A172 (cell line): ENCODE measurements at places on chromosomes 12 and 14.
A peak's percentile ranks its signal among the peaks of the same experiment; 100 is the strongest.

- no peak for DNase-seq
These were observed 8.5 kb downstream of the MYH6 start for GRCh38 chr14:23399591-23399990.

DNA sequence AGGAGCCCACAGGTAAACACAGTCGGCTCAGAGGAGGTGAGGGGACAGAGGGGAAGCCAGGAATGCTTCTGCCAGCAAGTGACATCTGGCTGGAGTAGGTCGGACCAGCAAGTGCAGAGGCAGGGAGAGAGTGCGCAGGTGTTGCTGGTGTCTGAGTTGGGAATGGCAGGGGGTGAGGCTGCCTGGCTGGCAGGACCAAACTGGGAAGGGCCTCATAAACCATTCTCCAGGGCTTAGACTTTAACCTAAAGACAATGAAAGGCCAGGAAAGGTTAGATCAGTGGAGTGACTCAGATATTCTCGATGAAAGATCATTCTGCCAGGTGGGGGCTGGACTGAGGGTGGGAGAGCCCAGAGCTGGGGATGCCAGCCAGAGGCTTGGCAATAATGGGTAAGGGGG is 66.4 kb downstream of the ITPK1 start:
- DNase-seq, result no peak

DNA sequence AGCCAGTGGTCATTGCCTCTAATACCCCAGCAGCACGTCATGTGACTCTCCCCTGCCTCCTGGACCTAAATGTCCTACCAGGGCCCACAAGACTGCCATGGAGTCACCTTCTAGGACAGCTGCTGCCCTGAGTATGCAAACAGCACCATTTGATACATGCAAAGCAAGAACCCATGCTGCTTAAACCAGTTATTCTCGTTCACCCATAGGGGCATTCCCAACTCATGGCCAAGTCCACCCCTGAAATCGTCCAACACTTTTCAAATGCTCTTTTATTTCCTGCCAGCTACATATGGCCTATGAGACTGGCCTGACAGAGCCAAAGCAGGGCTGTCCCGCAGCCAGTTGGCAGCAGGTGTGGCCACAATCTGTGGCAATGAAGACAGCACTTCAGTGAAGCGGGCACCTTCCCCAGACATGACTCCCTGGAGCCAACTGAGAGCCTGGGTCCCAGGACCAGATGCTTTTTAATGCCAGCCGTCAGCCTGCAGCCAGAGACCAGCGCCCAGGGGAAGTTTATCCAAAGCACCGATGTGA is 99.9 kb downstream of the BCAT1 start:
- DNase-seq, result no peak

- DNase-seq, result peak; percentile 1
These were observed 1.3 kb upstream of the ARHGAP5 start for GRCh38 chr14:32075672-32076277.

GRCh38 chr12:2944401-2945047 is 14.7 kb upstream of the TEAD4 start:
- no peak for DNase-seq

- DNase-seq, result peak; percentile 51
These were observed 11.6 kb downstream of the EIF2B1 start for GRCh38 chr12:123621619-123622530.

DNA sequence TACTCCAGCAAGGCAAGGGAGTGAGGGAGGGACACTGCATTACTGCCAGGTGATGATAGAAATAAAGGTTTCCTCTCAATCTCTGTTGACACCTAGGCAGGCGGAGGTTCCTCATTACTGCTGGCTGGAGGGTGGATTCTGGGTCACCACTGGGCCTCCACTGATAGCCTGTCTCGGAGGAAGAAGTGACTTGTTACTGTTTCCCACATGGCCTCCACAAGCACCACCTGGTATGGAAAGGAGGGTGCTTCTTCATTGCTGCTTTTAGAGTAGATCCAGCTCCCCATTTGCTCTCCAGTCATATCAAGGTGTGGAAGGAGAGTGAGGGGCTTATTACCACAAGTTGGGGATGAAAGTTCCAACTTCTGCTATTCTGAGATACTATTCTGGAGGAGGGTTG is 6.4 kb downstream of the PRR4 start:
- no peak for DNase-seq

GRCh38 chr12:22268973-22269372 is 65.5 kb downstream of the ST8SIA1 start:
- no peak for DNase-seq

DNA sequence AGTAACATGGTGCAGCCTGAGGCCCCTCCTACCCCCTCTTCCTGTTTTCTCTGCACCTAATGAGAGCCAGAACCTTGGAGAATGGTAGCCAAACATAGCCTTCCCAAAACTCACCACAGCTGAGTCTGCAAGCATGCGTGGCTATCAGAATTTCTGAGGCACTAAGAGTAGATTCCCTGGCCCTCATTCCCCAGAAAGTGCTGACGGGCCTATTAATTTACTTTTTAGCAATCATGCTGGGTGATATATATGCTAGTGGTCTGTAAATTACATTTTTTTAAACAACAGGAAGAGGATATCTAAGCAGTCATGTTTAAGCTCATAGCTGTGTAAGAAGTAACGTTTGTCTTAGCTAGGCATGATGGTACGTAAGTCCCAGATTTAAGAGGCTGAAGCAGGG is 30.4 kb downstream of the KANSL2 start:
- DNase-seq, result no peak

- DNase-seq, result no peak
These were observed 64.0 kb downstream of the FRMD6 start for GRCh38 chr14:51715742-51716141.

DNA sequence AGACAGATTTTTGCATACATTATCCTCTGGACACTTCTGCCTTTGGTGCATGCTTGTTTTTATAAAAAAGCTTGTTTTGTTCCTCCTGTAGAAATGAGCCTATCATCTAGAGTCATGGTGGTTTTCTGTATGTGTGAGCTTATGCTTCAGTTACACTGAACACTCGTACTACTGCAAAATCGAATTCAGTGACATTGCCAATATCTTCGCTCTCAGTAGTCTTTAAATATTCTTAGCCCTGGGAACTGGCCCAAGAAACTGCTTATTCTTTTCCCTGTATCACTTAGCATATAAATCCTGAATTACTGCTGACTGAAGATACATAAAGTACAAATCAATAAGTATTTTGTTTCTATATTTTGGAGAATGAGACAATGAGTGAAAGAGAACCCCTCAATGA is 70.5 kb downstream of the RGS6 start:
- no peak for DNase-seq

DNA sequence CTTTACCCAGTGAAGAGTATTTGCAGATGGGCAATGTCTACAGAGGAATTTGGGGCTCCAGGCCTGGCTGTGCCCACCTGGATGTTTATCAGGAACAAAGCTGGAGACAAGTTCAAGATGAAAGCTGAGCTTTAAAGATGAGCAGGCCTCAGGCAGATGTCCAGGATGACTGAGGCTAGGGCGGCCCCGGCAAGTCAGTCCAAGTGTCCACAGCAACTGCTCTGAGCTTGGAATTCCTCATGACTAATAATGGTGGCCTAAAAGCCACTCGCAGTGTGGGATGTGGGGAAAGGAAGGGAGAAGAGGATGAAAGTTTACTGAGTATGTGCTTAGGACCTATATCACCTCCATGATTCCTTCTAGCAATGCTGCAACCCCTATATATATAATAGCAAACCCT is 128.2 kb upstream of the NOS1 start:
- DNase-seq, result no peak

DNA sequence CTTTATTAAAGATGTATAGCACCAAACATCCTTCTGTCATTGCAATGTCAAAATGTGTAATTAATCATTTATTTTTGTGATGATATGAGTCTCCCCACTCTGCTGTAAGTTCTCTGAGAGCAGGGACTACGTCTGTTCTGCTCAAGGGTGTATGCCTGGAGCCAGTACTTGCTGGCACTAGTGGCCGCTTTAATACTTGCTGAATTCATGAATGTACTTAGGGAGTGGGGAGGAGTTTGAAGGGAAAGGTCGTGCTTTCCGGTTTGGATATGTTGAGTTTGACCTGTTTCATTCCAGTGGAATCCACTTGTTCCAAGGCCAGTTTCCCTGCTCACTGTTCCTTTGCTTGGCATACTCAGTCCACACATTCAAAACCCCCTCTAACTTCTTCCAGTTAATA is 1.9 kb upstream of the DCAF5 start:
- DNase-seq, result no peak

DNA sequence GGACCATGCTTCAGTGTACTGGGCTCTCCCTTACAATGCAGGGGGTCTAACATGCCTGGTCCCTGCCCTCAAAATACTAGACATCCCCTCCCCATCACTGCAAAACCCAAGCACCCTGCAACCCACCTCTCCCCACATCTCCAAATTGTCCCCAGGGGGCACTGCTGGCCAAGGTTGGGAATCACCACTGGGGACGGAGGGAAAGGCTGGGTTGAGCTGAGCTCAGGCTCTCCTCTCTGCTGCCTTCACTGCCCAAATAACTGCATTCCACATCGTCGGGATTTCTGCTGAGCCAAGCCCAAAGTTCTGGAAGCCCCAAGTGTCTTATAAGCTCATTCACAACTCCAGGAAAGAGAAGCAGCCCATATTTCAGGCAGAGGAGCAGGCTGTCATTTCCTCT is 69.6 kb downstream of the NT5DC3 start:
- DNase-seq, result peak; percentile 57

- no peak for DNase-seq
These were observed 167.3 kb upstream of the TMCC3 start for GRCh38 chr12:94817695-94818075.

DNA sequence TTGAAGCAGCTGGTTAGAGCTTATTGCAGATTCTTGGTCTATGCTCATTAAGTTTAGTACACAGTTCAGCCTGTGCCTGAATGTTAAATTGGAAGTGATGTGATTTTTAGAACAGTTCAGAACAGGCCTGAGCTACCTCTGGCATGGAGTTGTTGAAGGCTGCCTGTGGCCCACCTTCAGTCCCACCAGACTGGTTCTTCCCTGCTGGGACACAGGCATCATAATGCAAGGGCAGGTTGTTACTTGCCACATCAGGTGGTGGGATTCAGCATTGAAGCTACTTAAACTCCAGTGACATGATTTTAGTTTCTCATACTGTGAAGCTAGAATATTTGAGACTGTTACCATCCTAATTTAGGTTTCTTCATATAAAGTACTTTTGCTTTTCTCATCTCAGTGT is 49.4 kb downstream of the PROX2 start:
- DNase-seq, result no peak

- DNase-seq, result peak; percentile 20
These were observed 718 bp downstream of the CCDC92 start for GRCh38 chr12:123971770-123972456.

- no peak for DNase-seq
These were observed 44.5 kb downstream of the PSMA6 start for GRCh38 chr14:35336494-35337268.

DNA sequence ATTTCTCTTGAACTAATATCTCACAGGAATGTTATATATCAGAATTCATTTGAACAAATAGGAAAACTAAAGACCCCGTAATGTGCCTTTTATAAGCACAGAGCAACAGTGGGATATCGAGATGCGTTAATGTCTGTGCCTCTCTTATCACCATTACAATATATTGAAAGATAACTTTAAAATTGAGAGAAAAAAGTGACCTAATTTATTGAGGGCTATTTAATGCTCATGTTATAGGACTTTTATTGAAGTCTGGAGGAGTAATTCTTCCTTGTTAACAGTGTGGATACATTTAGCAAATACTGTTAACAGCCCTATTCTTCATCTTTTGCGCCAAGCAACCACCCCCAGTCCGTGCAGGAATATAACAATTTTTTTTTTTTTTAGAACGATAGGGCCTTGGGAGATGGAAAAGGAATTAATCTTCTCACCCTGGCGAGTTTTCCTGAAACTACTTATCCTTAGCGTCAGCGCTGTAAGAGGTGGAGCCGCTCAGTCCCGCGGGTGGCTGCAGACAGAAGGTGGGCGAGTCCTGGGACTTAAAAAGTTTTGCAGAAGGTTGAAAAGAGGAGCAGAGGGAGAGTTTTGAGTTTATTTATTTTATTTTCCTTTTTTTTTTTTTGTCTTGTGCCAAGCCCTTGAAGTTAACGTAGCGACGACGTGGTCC is 11.0 kb downstream of the FOXG1 start:
- no peak for DNase-seq
